ENCODE measurements at places on chromosomes 4 and X.

DNA sequence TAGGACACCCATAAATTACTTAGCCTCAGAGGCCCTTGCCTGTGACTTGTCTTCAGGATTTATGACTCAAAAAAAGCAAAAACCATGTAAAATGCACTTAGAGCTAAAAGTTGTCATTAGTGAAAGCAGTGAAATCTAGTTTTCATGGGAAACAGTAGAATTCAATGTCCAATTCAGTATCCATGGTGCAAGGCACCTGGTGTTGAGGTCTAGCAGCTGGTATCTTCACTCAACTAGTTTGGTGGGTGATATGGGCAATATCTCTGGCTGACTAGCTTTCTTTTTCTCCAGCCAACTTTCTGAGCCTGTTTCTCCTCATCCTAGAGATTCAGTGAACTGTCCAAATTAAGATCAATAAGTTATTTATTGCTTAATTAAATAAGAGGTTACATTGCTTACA lies 229.8 kb upstream of the NDST4 start:
- no peak for DNase-seq

DNA sequence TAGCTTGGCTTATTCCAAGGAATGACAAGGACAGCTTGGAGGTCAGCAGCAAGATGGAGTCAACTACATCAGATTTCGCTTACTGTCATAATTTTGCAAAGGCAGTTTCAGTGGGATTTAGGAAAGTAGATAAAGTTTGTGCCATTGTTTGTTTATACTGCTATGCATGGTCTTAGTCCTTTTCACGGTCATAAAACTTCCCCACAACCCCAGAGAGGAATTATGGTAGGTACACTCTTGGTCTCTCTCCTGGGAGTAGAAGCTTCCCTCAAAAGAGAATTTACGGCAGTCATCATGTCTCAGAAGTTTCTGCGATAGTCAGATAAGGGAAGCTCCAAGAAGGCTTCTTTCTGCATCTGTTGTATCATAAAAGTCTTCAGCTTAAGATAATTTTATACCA lies 27.9 kb upstream of the HERC6 start:
- DNase-seq: no peak

- DNase-seq: no peak
Observed at GRCh38 chrX:33205321-33205720, 6.0 kb downstream of the DMD start.

GRCh38 chrX:18949291-18949943 lies 34.5 kb downstream of the PHKA2 start:
- DNase-seq: no peak

DNA sequence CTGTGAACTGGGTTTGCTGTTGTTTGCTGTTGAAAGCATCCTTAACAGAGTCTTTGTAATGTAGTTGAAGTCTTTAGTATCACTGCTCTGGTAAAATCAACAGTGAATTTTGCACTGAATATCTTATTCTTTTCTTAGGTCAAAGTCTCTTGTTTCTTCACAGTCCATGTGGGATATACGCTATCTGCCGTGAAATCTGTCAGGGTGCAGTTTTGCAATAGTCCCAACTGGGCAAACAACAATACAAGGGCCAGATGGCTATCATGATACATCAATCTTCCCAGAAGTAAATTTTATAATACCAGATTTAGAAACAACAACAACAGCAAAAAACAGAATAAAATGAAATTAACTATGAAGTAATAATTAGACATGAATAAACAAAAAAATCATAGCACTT lies 123.5 kb downstream of the PPARGC1A start:
- peak; percentile 22 for DNase-seq

Data from fibroblast of lung (primary cell).